ENCODE measurements at places on chromosomes 1 and 21. TPM values are rescaled to one million over a fixed set of nuclear protein-coding genes. Genes with fewer than 3 reads are reported as not detected.

DNA sequence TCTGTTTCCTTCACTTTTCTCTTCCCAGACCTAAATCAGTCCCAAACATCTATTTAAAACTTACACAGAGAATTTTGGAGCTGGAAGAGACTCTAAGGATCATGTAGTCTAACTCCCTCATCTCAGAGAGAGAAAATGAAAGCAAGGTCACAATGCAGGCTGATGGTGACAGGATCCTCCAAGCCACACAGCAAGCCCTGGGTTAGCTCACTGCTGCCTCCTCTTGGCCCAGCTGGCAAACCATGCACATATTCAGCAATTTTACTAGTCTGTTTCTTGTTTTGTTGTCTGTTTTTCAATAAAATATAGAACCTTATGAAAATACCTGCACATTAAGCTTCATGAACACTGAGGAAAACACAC, 27.7 kb upstream of the LY9 start:
- DNase-seq = no peak

Gene C2CD4D
- total RNA-seq = 0.22 TPM

Gene BOLA1
- total RNA-seq = 7.0 TPM

DNA sequence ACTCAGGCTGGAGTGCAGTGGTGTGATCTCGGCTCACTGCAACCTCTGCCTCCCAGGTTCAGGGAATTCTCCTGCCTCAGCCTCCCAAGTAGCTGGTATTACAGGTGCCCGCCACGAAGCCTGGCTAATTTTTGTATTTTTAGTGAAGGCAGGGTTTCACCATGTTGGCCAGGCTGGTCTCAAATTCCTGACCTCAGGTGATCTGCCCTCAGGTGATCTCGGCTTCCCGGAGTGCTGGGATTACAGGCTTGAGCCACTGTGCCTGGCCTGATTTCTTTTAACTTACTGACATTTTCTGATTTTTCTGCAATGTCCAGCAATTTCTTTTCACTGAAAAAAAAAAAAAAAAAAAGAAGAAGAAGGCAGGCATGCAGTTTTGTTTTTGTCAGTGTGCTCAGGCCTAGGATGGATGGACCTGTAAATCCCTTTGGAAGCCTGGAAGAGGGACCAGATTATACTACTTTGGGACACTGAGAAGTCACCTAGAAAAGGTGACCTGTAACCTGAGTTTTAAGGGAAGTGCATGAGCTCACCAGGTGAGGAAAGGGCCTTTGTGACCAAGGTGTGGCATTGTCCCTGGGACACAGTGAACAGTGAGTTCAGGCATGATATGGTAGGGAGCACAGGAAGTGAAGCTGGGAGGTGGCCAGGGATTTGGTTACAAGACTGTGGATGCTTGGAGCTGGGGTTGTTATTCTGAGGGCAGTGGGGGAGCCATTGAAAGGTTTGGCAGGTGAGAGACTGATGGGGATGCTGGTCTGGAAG, 2.7 kb upstream of the TMEM61 start:
- DNase-seq = no peak

- no peak for DNase-seq
Observed at GRCh38 chr1:235710687-235711086, 61.1 kb upstream of the GNG4 start.

- no peak for DNase-seq
Observed at GRCh38 chr21:35579520-35580293, 480.6 kb downstream of the SETD4 start.

- DNase-seq = peak; percentile 93
Observed at GRCh38 chr1:212712451-212713303, 13.0 kb upstream of the BATF3 start.

DNA sequence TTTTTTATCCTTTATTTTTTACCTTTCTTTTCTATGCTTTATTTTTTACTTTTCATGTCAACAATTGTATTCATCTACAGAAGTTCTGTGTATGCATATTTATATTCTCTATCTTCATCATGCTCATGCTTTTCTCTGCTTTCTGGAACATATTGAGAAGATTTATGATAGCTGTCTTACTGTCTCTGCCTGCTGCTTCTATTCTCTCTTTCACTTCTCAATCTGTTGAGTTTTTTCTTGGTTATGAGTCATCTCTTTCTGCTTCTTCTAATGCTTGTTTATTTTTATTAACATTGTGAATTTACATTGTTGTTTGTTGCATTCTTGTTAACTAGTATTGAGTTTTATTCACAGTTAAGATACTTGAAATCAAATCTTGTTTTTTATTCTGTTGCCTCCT, 22.6 kb downstream of the F5 start:
- no peak for DNase-seq

DNA sequence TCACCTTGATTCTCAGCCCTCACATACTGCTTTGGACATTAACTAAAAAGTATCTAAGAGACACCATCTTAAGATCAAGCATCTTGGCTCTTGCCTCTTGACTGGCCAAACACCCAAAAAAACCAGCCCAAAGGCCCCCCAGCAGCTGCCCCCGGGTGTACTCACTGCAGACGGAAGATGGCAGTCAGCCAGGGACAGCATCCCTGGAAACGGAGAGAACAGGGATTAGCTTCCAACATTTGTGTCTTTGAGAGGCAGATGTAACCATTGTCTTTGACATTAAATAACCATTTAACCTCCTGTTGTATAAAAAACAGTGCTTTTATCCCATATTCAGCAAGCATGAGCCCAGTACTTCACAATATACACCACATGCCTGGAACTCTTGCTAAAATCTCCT, 11.3 kb downstream of the TMEM63A start:
- no peak for DNase-seq

GRCh38 chr1:85444381-85444780, 20.6 kb downstream of the DDAH1 start:
- peak; percentile 39 for DNase-seq

Gene SH3D21
- 16.3 TPM for total RNA-seq

GRCh38 chr1:23575226-23575810, 16.0 kb upstream of the ID3 start:
- DNase-seq = no peak

DNA sequence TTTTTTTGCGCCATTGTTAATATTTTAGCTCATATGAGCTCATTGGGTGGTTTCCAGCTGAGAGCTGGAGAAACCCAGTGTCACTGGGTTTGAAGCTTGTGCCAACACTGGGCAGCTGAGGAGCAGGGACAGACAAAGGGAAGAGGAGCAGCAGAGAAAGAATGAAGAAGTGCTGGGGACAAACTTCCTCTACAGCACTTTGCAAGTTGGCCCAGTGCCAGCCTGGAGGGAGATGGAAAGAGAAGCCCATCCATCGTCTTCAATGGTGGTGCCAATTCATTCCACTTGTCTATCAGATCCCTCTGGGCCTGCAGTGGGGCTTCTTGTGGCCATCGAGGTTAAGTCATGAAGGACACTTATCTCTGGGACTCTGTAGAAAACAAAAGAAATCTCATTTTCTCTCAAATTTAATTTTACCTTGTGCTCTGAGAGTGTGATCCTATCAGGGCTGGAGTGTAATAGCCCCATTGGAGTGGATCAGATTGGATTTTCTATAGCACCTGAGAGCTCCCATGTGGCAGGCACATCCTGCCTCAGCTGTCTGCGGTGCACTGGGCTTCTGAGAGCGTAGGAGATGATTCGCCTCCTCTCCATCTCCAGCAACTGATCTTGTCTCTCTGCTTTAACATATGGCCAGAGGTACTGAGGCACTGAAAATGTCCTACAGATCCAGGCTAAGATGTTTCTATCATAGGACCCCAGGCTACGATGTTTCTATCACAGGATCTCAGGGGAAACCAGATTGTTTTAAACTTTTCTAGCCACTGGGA, 114.7 kb downstream of the TNR start:
- no peak for DNase-seq

DNA sequence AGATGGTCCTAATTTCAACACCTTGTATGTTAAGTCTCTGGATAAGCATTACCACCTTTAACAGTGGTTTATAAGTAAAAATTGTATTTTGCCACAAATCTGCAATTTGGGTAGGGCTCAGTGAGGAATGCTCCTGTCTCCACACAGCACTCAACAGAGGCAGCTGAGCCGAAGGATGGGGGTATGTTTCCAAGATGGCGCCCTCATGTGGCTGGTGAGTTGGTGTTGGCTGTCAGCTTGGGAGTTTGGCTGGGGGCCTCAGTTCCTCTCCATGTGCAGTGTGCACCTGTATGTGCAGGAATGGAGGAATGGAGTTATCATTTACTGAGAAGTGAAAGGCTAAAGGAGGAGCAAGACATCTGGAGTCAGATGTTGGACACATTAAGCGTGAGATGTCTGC, 136.8 kb downstream of the GABPA start:
- no peak for DNase-seq

Gene AMY2A
- total RNA-seq = not detected

Gene FH
- total RNA-seq = 47.3 TPM

All from astrocyte (in vitro differentiated cells and primary cell).